ENCODE measurements at places on chromosomes 6 and 20.

- no peak for DNase-seq
Measured at GRCh38 chr6:43935921-43936439, 166.0 kb downstream of the VEGFA start.

- no peak for DNase-seq
Measured at GRCh38 chr6:168216751-168217191, 102.8 kb downstream of the DACT2 start.

DNA sequence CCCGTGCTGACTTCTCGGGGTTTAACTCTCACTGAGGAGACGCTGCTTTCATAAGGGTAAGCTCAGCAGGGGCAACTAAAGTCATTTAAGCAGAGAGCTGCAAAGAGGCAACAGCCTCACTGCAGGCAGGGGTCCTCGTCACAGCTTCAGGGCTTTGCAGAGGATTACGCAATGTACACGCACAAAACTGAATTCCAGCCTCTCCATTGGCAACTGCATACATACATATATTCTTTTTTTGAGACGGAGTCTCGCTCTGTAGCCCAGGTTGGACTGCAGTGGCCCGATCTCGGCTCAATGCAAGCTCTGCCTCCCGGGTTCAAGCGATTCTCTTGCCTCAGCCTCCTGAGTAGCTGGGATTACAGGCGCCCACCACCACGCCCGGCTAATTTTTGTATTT is 2.4 kb downstream of the GMEB2 start:
- DNase-seq: no peak

- no peak for DNase-seq
Measured at GRCh38 chr6:168851460-168852375, 401.9 kb downstream of the THBS2 start.

GRCh38 chr6:26403893-26404292 is 1.8 kb downstream of the BTN3A1 start:
- DNase-seq: no peak

DNA sequence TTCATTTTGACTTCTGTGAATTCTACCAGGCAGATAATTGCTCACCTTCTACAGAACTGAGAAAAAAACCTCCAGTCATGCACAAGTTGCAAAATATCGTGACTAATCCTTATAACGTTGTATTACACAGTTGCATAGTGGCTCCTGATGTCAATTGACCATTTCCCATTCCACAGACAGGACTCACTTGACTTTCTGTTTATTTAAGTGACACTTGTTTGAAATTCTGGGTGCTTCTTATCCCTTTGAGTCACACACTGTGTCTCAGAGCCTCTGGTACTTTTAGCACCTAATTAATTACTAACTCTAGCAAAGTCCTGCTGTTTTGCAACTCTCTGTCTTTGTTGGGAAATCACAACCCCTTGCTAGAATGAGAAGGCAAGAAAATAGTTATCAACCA is 16.2 kb upstream of the RSPO3 start:
- no peak for DNase-seq

- DNase-seq: no peak
Measured at GRCh38 chr6:79605061-79605460, 26.1 kb upstream of the SH3BGRL2 start.

- DNase-seq: no peak
Measured at GRCh38 chr6:157557559-157557958, 176.6 kb downstream of the ZDHHC14 start.

GRCh38 chr6:44629636-44630035 is 242.1 kb downstream of the CDC5L start:
- no peak for DNase-seq

GRCh38 chr6:99353126-99353525 is 3.7 kb upstream of the FAXC start:
- no peak for DNase-seq

GRCh38 chr20:49887251-49888211 is 27.8 kb downstream of the SPATA2 start:
- no peak for DNase-seq

DNA sequence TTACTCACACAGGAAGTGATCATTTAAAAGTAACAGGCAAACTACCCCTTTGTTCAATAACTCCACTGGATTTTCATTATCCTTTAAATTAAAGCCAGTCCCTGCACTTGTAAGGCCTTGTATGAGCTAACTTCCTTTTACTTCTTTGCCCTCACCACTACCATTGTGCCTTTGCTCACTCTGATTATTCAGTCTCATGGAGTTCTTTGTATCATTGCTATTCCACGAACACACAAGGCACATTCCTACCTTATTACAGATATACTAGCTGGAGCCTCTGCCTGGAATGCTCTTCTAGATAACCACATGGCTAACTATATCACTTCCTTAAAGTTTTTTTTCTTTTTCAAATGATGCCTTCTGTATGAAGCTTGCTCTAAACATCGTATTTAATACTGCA is 748.6 kb upstream of the HS3ST5 start:
- DNase-seq: no peak

Measured in CD4-positive, alpha-beta T cell treated with Interleukin-6 at 100 ng/mL for 8 hours (primary cell).